ENCODE measurements at places on chromosomes 3 and 15.

- no peak for DNase-seq
Observed at GRCh38 chr3:57041674-57042073, 18.8 kb upstream of the SPATA12 start.

- no peak for DNase-seq
Observed at GRCh38 chr15:100860829-100861510, 18.7 kb upstream of the ALDH1A3 start.

DNA sequence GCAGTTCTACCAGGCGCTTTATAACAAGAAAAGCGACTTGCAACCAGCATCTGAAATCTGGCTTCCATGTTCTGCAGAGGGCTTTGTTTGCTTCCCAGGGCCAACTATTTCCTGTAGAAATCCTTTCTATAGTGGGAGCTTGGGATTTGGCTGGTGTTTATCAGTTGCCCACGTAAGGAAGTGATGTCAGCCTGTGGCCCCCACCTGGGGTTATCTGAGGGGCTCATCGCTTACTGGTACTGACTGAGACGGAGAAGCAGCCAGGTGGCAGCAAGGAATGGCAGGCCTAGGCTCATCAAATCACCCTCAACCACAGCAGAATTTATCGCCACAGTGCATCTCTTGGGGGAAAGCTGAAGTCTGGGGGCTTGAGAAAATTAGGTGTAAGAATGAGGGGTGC is 14.6 kb upstream of the CCR9 start:
- no peak for DNase-seq

- no peak for DNase-seq
Observed at GRCh38 chr15:64755427-64755940, 19.9 kb downstream of the RBPMS2 start.

DNA sequence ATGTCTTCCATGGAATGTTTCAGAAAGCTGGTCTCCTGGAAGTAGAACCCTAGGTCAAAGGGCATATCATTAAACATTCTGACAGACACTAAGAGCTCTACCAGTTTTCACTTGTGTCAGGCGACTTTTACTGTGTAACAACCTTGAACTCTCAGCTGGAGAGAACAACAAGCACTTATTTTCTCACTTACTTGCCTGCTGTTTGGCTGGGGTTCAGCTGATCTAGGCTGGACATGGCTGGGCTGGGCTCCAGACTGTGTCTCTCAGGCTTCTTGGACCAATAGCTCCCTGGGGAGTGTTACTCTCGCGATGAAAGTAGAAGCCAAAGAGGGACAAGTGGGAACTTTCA is 527.3 kb downstream of the SHQ1 start:
- DNase-seq = no peak

DNA sequence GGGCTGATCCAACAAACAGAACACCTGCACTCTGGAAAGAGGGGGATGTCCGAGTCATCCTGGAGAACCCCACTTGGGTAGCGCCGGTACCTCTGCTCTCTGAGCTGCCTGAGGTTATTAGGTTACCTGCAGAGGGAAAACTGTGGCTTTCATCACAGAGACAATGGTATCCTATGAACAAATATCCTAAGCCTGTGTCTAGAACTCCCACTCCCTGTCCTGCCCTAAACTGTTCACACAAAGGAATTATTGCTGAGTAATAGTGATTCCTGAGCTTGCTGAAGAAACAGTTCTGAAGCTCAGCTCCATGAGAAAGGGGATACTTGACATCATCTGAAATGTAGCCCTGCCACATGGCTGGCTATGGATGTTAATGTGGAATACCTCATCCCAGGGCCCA is 31.9 kb upstream of the WNT5A start:
- no peak for DNase-seq

DNA sequence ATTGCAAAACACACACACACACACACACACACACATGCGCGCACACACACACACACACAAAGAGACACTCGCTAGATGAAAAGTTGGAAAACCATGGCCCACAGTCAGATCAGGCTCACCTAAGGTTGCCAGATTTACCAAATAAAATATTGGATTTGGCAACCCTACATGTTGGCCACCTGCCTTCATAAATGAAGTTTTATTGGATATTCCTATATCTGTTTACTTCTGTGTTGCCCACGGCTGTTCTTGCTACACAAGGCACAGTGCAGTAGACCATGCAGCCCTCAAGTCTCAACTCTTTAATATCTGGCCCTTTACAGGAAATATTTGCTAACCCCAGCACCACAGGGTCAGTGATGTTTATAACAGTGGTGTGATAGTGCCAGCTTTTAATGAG is 445.0 kb upstream of the PROK2 start:
- DNase-seq = no peak

DNA sequence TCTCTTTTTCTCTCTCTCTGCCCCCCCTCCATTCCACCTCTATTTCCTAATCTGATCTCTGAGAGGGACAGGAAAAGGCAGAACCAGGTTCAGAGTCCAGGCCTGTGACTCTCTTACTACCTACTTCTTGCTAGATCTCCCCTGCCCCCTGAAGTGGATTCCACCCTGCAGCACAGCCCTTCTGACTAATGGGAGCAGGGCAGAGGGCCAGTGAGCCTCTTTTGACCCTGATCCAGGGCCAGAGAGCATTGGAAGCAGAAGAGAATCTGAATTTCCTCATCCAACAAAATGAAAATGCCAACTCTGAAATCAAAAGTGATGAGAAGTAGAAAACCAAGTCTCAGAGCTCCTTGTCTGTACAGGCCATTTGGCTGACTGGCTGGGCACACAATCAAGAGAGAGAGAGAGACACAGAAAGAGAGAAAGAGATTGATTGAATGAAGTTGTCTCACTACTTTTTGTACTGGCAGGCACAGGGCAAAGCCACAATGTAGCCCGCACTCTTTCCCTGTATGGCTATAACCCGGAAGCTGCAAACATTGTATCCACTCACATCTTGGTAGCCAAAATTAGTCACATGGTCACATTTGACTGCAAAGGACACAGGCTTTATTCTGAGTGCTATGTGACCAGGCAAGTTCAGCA is 31.6 kb upstream of the GLCE start:
- DNase-seq = peak; percentile 20

- DNase-seq = no peak
Observed at GRCh38 chr3:134330883-134331810, 43.1 kb downstream of the AMOTL2 start.

DNA sequence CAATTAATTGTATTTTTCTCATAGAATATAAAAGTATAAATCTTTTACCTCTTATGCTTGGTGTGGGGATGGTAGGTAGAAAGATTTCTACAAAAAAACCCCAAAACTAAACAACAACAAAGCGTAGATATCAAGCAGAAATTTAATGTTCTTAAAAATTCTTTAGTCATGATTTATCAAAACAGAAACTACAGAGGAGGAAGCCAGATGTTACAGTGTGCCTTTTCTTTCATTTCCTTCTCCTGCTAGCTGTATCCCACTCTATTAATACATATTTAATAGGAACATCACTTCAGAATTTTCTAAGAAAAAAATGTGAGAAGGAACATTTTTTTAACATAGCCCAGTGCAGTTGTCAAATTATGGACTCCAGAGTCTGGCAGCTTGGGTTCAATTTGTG is 420.6 kb downstream of the TUSC7 start:
- no peak for DNase-seq

- no peak for DNase-seq
Observed at GRCh38 chr3:42712688-42713372, 10.2 kb upstream of the HHATL start.

Measured in substantia nigra (tissue), 51 donors.